ENCODE measurements at places on chromosomes 12 and 14.

GRCh38 chr12:56041552-56042429 is at the start of gene RPS26:
Gene RPS26 (plus strand): TSS chr12:56041918. CDS start chr12:56042167, 249 bp downstream.
- peak; percentile 99 for DNase-seq

- DNase-seq, result no peak
Measured at GRCh38 chr14:79411403-79412174, 799.7 kb downstream of the DIO2 start.

DNA sequence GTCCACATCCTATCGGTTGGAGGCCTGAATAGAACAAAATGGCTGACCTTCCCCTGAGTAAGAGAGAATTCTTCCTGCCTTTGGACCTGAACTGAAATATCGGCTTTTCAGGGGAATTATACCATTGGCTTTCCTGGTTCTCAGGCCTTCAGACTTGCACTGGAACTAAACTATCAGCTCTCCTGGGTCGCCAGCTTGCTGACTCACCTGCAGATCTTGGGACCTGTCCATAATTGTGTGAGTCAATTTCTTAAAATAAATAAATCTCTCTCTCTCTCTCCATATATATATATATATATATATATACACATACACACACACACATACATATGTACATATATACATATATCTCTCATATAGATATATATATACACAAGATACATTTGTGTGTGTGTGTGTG is 41.6 kb downstream of the KCNK10 start:
- DNase-seq, result no peak

DNA sequence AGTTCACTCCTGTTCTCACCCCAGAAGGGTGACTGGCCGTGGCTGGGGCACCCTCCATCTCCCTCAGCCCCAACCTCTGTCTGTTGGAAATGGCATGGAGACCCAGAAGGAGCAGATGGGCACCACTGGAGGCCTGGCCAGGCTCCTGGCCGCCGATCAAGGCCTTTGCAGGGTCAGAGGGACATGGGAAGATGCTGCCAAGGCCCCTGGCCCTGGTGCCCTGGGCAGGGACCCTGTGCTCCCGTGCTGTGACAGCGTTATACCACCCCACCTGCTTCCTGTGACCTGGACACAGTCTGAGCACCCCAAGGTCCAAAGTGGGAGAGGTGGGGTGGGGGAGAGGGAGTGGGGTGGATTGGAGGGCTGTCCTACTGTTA is 3.5 kb downstream of the INF2 start:
- no peak for DNase-seq

GRCh38 chr14:99789581-99789980 is 3.6 kb upstream of the EML1 start:
- DNase-seq, result no peak

- no peak for DNase-seq
Measured at GRCh38 chr12:114841557-114842251, 157.7 kb upstream of the TBX3 start.

DNA sequence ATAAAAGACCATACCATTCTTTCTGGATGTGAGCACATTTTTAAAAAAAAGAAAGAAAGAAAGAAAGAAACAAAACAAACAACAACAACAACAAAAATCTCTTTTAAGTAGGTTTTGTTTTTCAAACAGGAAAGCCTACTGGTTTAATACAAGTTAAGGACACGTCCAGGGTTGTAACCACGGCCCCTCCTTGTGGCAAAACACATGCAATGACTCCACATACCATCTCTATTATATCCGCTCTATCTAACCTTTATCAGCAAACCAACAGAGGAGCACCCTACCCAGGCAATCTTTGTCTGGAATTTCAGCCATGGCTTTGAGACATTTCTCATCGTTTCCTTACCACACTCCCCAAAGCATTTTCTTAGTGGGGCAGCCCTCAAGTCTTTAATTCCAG is 360.5 kb upstream of the TMPO start:
- DNase-seq, result no peak

DNA sequence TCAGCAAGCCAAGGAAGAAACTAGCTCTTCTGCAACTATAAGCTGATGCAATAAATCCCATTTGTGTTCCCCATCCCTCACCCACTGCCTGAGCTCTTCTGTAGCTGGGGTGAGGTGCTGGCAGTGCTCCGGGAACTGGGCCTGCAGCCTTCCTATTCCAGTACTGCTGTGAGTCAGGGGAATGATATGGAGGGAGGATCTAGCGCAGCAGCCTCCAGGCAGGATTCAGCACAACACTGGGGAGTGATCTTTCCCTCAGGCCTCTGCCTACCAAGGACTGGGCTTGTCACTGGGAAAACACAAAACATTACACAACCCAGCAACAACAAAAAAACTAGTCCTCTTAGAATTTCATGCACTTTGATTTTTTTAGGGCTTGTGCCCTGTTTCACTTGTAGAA is 58.7 kb downstream of the ST8SIA1 start:
- DNase-seq, result no peak

DNA sequence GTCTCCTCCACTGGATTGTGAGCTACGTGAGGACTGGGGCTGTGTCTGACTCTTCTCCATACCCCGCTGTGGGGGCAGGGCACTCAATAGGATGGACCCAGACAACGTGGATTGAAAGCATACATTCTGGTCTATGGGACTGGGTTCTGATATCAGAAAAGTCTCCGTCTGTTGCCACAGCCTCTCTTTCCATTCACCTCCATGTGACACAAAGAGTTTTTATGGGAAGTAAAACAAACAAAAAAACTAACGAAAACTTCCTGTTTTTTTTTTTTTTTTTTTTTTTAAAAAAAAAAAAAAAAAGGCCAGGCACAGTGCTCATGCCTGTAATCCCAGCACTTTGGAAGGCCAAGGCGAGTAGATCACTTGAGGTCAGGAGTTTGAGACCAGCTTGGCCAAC is 44.7 kb downstream of the SLC8A3 start:
- DNase-seq, result no peak

GRCh38 chr14:23284654-23285529 is 1.0 kb downstream of the HOMEZ start:
- DNase-seq, result no peak

- no peak for DNase-seq
Measured at GRCh38 chr14:26863736-26864135, 265.9 kb upstream of the NOVA1 start.

DNA sequence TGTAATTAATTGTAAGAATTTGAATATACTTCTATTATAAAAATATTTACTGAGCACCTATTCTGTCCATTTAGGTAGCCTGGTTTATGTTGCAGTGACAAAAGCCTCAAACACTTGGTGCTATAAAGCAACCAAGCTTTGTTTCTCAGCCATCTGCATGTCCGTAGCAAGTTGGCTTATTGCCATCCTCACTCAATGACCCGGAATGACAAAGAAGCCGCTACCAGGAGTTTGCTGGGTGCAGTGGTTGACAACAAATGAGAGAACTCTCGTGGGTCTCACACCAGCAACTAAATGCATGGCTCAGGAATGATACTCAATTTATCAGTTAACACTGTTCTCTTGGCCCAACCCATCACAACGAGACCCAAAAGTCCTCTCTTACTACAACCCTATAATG is 553.1 kb downstream of the DIO2 start:
- no peak for DNase-seq

DNA sequence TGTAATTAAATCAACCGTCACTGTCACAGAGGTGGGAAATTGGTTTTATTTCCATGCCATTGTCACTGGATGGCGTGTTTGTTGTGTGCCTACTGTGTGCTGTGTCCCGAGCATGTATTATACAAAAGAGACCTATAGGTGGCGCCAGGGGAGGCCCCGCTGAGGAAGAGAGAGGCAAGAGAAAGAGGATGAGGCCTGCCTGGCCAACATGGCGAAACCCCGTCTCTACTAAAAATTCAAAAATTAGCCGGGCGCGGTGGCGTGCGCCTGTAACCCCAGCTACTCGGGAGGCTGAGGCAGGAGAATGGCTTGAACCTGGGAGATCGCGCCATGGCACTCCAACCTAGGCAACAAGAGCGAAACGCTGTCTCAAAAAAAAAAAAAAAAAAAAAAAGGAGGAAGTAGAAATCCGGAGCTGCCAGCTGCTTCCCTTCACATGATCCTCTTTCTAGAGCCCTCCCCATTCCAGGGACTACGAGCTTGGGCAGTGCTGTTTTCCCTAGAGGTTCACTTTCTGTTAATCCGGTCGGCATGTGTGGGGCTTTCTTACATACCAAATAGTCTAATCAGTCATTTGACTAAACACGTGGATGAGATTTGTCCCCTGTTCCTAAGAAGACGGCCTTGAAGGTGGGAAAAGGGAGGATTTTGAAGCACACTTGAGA is 6.4 kb upstream of the CCDC175 start:
- no peak for DNase-seq

All from GM12864 (cell line).